ENCODE measurements at places on chromosomes 4 and X.

GRCh38 chr4:47933840-47934239 lies 19.5 kb upstream of the NFXL1 start:
- DNase-seq: no peak

- no peak for DNase-seq
Measured at GRCh38 chr4:173747537-173748257, 217.7 kb upstream of the HAND2 start.

DNA sequence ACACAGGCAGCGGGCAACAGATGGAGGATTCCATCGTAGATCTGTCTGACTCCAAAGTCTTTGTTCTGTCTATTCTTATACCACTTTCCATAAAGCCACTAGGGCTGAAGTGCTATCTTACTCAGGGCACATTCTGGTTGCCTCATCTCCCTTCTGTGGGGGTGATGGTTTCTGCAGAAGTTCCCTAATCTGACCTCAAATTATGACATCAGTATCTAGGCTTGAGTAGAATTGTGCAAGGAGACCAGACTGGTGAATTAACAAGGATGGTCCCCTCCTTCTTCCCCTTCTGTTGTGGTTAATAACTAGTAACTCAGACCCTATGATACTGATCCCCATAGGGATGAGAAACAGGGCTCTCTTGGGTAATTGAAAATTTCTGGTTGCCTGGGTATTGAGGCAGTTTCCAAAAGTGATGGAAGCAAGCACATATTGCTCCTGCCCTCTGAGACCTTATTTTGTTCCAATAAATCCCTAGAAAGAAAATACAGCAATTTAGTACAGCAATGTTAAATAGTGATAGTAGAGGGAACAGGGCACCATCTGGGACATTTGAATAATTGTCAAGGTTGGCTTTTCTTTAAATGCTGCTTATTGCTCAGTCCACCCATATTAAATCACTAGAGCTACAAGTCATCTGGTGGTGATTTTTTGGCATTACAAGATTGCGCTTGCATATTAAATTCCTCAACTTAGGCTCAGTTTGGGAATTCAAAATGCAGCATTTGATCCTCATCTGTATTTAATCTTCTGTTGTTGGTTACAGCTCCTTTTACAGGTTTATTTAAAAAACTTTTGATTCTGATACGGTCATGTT lies 57.3 kb upstream of the AP1S2 start:
- DNase-seq: no peak

GRCh38 chr4:56607926-56608325 lies 73.2 kb downstream of the HOPX start:
- no peak for DNase-seq

- DNase-seq: peak; percentile 8
Measured at GRCh38 chrX:119230850-119231249, 5.2 kb upstream of the PGRMC1 start.

DNA sequence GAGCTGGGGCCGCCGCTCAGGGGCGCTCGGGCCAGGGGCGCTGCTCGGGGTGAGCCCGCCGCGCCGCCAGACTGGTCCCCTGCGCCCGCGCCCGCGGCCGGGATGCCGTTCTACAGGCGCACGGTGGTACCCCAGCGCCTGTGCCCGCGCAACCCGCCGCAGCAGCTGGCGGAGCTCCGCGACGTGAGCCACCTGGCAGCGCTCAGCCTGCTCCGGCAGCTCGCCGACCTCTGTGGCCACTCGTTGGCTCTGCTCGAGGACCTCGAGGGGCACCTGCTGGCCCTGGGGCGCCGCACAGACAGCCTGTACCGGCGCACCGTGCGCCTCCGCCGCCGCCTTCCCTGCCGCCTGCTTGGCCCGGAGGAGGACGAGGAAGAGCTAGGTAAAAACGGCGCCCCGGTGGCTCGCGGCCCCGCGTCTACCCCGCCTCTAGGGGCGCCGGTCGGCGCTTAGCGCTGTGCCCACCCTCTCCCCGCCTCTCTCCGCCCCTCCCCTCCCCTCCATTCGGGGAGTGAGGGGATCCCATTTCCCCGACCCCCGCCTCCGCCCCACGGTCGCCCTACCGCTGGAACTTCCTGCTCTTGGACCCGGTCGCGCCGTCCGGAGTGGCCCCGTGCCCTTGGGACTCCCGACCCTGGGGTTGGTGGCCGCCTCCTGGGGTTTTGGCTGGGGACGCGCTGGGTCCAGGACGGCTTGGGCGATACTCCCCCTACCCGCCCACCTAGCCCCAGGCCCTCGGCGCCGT lies 513 bp downstream of the NHSL2 start:
- peak; percentile 10 for DNase-seq

DNA sequence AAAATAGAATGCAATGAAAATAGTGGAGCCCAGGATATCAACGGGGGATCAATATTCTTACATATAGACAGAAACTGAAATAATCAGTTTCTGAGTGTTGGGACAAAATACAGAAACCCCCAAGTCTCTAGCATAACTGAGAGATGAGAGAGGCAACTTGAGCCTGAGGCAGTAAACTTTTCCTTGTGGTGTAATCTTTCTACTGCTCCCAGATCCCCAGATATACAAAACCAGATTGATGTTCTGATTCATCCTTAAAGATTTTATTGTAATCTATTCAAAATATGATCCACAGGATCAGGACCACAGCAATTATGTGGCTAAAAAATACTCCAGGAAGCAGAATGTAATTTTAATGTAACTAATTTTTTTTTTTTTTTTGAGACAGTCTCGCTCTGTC lies 2282.6 kb downstream of the ARAP2 start:
- DNase-seq: no peak

DNA sequence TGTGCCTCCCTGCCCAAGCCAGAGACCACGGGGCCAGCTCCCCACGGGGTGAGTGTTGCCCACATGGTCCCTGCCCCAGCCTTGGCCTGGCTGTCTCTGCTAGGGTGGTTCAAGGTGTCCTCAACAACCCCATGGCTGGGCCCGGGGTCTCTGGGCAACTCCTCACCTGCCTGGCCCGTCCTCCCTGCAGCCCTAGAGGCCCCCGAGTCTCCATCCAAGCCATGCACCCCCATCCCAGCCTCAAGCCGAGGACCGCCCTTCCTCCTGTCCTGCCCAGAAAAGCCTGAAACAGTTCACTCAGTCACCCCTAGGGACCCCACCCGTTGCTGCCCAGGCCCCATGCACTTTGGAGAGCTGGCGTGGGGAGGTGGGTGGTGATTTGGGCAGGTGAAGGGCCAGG lies 120.9 kb downstream of the FAM53A start:
- DNase-seq: no peak

DNA sequence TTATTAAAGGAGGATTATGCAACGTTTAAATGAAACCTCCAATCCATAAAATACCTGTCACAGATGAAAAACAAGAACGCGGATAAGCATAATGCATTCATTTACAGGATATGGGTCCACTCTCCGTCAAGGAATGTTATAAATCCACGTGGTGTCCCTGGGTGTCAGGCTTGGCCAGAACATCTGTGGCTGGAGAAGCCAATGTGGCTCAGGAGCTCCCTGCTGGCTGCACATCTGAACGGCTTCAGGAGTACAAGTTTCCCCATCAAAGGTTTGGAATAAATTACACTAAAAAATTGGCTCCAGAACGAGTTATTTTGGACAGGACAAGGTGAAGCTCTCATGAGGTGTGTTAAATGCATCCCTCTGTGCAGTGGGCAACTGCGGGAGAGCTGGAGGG lies 87.8 kb upstream of the LEF1 start:
- DNase-seq: no peak

Data from stimulated activated CD4-positive, alpha-beta T cell treated with anti-CD3 and anti-CD28 coated beads, Interleukin-4, amount 100 ng/mL, for 24 hours (primary cell).